ENCODE measurements at places on chromosomes 2 and 18.

DNA sequence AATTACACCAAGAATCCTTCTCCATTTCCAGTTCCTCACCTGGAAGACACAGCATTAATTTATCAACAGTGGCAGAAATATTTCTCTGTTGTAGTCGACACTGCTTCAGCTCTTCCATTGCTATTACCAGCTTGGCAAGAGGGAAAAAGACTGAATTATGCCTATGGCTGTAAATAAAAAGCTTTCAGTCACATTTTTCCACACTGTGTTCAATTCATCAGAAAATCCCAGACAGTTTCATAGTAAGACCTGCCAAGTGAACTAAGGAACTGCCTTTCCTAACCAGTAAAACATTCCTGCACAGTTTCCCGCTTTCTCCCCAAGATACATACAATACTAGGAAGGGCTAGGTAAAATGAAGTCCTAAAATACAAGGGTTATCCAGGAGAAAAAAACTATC is 94.7 kb downstream of the EXOC6B start:
- no peak overlapping the region for H3K27ac ChIP-seq
- no peaks in the 10 kb centered on the region for H3K27me3 ChIP-seq
- no peaks in the 10 kb centered on the region for H3K4me1 ChIP-seq
- no peak overlapping the region for H3K4me3 ChIP-seq
- no peak for DNase-seq

GRCh38 chr2:200034816-200035215 is 79.4 kb downstream of the MAIP1 start:
- H3K4me1 ChIP-seq: no peaks in the 10 kb centered on the region
- H3K4me3 ChIP-seq: no peak overlapping the region
- H3K27me3 ChIP-seq: peaks cover 5% of the 10 kb centered on the region
- no peak overlapping the region for H3K27ac ChIP-seq
- DNase-seq: no peak

- H3K4me3 ChIP-seq: no peak overlapping the region
- DNase-seq: no peak
- H3K27me3 ChIP-seq: no peaks in the 10 kb centered on the region
- no peaks in the 10 kb centered on the region for H3K36me3 ChIP-seq
- H3K4me1 ChIP-seq: peaks cover 36% of the 10 kb centered on the region
Measured at GRCh38 chr18:9079818-9080528, 22.5 kb upstream of the NDUFV2 start.

DNA sequence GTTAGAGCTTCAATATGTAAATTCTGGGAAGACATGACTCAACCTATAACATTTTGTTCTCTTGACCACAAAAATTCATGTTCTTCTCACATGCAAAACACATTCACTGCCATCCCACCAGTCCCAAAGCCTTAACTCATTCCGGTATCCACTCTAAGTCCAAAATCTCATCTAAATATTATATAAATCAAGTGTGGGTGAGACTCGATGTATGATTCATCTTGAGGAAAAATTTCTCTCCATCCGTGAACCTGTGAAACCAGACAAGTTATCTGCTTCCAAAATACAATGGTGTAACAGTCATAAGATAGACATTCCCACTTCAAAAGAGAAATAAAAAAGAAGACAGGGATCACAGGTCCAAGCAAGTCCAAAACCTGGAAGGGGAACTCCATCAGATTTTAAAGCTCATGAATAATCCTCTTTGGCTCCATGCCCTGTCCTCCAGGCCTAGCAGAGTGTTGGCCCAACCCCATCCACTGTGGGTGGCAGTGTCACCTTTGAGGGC is 101.3 kb downstream of the RAD51AP2 start:
- no peaks in the 10 kb centered on the region for H3K27me3 ChIP-seq
- H3K27ac ChIP-seq: no peak overlapping the region

GRCh38 chr2:8171608-8172007 is 510.2 kb upstream of the ID2 start:
- peaks cover 14% of the 10 kb centered on the region for H3K4me1 ChIP-seq
- H3K27me3 ChIP-seq: peaks cover 2% of the 10 kb centered on the region
- H3K36me3 ChIP-seq: peaks cover 4% of the 10 kb centered on the region

GRCh38 chr2:105252271-105252670 is 10.7 kb downstream of the GPR45 start:
- no peak overlapping the region for H3K27ac ChIP-seq
- DNase-seq: no peak
- no peaks in the 10 kb centered on the region for H3K27me3 ChIP-seq
- H3K4me3 ChIP-seq: no peak overlapping the region

GRCh38 chr2:105737980-105738657 is 6.6 kb upstream of the NCK2 start:
- peak overlapping the region; percentile 73 for H3K4me3 ChIP-seq
- H3K27me3 ChIP-seq: no peaks in the 10 kb centered on the region
- H3K4me1 ChIP-seq: peaks cover 80% of the 10 kb centered on the region
- H3K27ac ChIP-seq: peak overlapping the region; percentile 91

DNA sequence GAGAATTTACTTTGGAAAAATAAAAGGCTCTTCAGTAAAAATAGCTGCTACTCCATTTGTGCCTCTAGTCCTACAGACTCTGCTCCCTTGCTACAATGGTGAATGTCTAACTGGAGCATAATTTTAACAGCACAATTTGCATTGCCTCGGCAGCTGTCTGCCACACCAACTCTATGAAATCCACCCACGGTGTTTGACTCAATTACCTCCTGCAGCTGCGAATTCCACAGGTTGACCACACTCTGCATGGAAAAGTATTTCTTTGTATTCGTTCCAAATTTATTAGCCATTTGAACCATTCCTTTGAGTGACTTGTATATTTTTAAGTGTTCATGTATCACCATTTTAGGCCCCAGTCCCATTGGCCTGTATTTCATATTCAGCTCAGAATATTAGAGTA is 182.1 kb upstream of the CCDC68 start:
- H3K36me3 ChIP-seq: no peaks in the 10 kb centered on the region
- no peak overlapping the region for H3K27ac ChIP-seq
- H3K4me1 ChIP-seq: no peaks in the 10 kb centered on the region

DNA sequence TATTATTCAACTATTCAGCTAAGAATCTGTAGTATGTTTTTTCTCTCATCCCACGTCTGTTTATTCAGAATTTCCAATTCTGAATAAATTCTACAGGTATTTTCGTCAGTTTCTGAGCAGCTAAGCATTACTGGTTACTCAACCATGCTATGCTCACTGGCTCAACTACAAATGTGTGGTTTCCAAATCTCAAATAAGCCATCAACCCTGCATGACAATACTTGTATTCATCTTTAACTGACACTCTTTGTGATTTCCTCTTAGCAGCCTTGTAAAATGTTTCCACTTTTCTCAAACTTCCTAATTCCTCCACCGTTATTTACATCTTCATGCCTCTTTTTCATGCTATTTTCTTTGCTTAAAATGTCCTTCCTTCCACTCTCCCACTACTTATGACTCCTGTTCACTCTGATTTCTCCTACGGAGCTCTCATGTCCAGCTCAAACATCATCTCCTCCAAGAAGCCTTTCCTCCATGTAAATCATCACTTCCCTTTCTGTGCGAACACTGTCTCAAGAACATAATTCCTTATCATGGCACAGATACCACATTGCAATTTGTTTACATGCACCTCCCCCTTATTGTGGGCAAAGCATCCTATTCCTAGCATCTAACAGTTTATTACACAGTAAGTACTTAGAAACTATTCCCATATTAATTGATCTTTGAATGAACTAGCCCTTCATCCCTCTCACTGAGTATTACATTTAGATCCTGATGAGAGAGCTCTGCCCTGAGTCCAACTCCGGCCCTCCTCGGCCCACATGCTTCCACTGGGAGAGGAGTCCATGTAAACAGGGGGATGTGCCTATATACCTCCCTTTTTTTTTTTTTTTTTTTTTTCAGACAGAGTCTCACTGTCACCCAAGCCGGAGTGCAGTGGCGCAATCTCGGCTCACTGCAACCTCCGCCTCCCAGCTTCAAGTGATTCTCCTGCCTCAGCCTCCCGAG is 10.5 kb downstream of the CCDC88A start:
- no peaks in the 10 kb centered on the region for H3K27me3 ChIP-seq
- H3K4me1 ChIP-seq: peaks cover 7% of the 10 kb centered on the region
- no peaks in the 10 kb centered on the region for H3K36me3 ChIP-seq
- no peak for DNase-seq

GRCh38 chr2:101815739-101816391 is 118.4 kb downstream of the MAP4K4 start:
- H3K4me1 ChIP-seq: peaks cover 75% of the 10 kb centered on the region
- no peak for DNase-seq
- H3K27ac ChIP-seq: no peak overlapping the region
- H3K4me3 ChIP-seq: no peak overlapping the region
- H3K27me3 ChIP-seq: no peaks in the 10 kb centered on the region

DNA sequence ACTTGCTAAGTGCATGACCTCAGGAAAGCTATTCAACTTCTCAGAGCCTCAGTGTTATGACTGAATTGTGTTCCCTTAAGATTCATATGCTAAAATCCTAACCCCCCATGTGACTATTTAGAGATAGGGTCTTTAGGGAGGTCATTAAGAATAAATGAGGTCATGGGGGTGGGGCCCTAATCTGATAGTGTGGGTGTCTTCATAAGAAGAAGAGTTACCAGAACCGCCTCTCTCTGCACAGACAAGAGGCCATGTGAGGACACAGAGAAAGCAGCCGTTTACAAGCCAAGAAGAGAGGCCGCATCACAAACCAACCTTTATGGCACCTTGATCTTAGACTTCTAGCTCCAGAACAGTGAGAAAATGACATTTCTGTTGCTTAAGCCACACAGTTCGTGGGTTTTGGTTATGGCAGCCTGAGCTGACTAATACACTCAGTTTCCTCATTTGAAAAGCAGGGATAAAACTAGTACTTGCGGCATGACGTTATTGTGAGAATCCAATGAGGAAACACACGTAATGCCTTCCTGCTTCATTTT is 9.9 kb downstream of the SH2D6 start:
- H3K4me1 ChIP-seq: peaks cover 11% of the 10 kb centered on the region
- no peak for DNase-seq
- H3K27ac ChIP-seq: no peak overlapping the region
- no peak overlapping the region for H3K4me3 ChIP-seq
- no peaks in the 10 kb centered on the region for H3K36me3 ChIP-seq

DNA sequence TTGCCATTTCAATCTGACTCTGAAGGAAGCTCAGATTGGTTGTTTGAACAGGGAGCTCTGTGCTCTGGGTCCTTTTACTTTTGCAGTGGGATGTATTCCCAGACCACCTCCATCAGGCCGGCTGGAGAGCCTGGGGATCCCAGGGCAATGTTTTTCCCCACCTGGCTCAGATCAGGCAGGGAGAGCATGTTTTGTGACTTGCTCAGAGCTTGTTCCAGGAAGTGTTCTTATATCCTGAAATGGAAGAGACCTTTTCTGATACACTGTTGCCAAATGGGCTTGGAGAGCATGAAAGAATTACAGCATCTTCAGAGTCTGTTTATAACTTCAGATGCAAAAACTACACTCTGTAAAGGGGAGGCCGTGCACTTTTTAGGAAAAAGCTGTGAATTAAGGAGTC is 56.0 kb downstream of the LIPG start:
- DNase-seq: no peak
- H3K36me3 ChIP-seq: no peaks in the 10 kb centered on the region
- no peaks in the 10 kb centered on the region for H3K4me1 ChIP-seq
- H3K27ac ChIP-seq: no peak overlapping the region
- peaks cover 14% of the 10 kb centered on the region for H3K27me3 ChIP-seq
- no peak overlapping the region for H3K4me3 ChIP-seq

- no peak for DNase-seq
- H3K4me3 ChIP-seq: no peak overlapping the region
- no peaks in the 10 kb centered on the region for H3K36me3 ChIP-seq
Measured at GRCh38 chr18:34754300-34754699, 44.2 kb downstream of the DTNA start.

GRCh38 chr2:121162893-121163292 is 122.1 kb downstream of the TFCP2L1 start:
- no peaks in the 10 kb centered on the region for H3K27me3 ChIP-seq
- no peak for DNase-seq
- no peaks in the 10 kb centered on the region for H3K36me3 ChIP-seq
- H3K4me3 ChIP-seq: no peak overlapping the region

GRCh38 chr2:241014224-241014623 is 15.8 kb downstream of the SNED1 start:
- no peaks in the 10 kb centered on the region for H3K36me3 ChIP-seq
- no peaks in the 10 kb centered on the region for H3K27me3 ChIP-seq
- H3K4me3 ChIP-seq: no peak overlapping the region
- H3K27ac ChIP-seq: no peak overlapping the region

DNA sequence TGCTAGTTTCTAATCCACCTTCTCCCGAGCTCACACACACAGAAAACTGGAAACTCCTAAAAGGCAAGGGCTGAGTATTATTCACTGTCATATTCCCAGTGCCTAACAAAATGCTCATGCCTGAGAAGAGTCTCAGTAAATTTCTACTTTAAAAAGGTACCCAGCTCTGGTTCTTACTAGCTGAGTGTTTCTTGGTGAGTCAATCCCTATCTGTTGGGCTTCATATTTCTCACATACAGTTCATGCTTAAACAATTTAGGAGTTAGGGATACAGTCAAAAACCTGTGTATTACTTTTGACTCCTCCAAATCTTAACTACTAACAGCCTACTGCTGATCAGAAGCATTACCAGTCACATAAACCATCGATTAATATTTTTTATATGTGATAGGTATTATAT is 204.9 kb downstream of the EN1 start:
- H3K4me3 ChIP-seq: no peak overlapping the region
- no peaks in the 10 kb centered on the region for H3K4me1 ChIP-seq
- no peak overlapping the region for H3K27ac ChIP-seq
- DNase-seq: no peak
- H3K36me3 ChIP-seq: no peaks in the 10 kb centered on the region

DNA sequence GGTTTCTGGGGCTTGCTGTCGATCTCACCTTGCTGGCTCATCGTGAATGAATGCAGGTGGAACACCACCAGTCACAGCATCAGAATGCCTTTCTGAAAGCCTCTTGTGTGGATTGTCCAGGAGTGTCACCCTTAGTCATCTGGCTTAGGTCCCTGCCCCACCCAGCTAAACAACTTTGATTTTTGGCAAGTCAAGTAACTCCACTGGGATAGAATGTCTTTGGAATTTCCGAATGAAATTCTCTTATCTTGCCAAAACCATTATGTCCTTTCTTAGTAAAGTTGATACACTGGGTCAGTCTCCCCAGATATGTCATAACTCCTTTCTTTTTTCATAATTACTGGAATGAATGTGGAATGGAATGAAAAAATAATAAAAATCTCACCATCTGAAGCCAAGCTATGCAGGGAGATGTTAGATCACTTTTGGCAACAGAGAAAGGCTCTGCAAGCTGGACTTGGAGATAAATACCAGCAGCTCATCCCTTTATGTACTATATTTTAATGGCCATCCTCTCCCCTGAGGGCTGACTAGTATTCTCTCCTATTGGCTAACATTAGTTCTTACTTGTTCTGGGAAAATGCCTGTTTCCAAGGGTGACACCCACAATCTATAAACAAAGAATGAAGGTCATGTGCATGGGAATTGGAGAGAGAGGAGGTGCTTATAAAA is 35.4 kb downstream of the INSIG2 start:
- H3K36me3 ChIP-seq: no peaks in the 10 kb centered on the region
- no peak overlapping the region for H3K4me3 ChIP-seq
- H3K27ac ChIP-seq: no peak overlapping the region
- no peaks in the 10 kb centered on the region for H3K4me1 ChIP-seq

- DNase-seq: no peak
- H3K27ac ChIP-seq: no peak overlapping the region
- no peak overlapping the region for H3K4me3 ChIP-seq
- H3K36me3 ChIP-seq: no peaks in the 10 kb centered on the region
- peaks cover 4% of the 10 kb centered on the region for H3K4me1 ChIP-seq
Measured at GRCh38 chr2:136093583-136093982, 24.4 kb downstream of the CXCR4 start.

- H3K27ac ChIP-seq: no peak overlapping the region
- H3K27me3 ChIP-seq: peaks cover 8% of the 10 kb centered on the region
- no peaks in the 10 kb centered on the region for H3K36me3 ChIP-seq
- H3K4me1 ChIP-seq: no peaks in the 10 kb centered on the region
- no peak for DNase-seq
Measured at GRCh38 chr2:23207871-23208270, 177.1 kb upstream of the KLHL29 start.

Data from activated naive CD8-positive, alpha-beta T cell treated with anti-CD3 and anti-CD28 coated beads, Interleukin-2, amount 50 U/mL, for 24 hours (primary cell).